ENCODE measurements at places on chromosomes 4 and X.
A peak's percentile ranks its signal among the peaks of the same experiment; 100 is the strongest.

DNA sequence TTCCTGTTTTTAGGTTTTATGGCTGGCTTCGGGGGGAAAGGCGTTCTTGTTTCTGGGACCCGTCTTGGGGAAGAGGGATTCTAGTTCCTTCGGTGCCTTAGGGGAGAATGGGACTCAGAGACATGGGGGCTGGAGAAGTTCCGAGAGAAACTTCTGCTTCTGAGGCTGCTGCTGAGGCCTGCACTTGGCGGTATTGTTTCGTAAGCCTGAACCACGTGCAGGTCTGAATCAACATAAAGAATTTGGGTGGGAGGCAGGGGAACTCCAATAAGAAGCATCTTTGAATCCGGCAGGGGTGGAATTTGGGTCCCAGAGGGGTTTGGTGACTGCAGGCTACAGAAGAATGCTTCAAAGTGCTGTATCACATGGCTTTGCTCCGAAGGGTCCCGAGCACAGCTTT is 15.1 kb downstream of the XG start:
- no peak for DNase-seq

- peak; percentile 43 for DNase-seq
Observed at GRCh38 chr4:88522702-88523324, 763 bp downstream of the PYURF start.

GRCh38 chr4:102598086-102598761 is 97.1 kb downstream of the NFKB1 start:
- no peak for DNase-seq

DNA sequence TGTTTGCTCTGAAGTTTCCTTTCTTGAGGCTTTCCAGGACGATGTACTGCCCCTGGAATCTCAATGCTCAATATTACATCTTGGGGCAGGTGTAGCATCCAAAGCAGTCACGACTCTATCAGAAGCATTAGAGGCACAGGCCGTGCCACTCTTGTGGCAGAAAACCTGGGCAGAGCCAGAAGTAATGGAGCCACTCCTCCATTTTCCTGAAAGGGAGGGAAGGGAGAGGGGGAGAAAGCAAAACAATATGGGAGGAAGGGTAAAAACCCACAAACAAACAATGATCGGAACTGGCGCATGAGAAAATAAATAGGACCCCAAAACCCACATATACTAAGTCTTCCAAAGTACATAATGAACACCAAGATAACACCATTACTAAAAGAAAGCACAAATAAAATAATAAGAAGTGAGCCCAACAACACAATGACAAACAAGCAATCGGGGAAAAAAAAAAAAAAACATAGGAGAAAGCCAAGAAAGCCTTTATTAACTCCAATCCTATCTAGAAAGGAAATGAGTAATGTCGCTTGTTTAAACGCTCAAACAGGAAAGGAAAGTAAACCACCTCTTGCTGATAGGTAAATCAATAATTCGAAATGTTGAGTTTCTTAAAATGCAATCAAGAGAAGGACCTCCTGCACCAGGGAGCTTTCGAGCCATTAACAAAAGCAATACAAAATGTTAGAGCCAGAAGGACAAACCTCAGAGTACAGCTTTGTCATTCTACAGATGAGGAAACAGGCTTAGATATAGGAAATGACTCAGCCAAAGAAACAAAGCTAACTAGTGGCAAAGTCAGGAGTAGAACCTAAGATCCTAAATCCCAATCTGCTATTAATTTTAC is 117.4 kb downstream of the ATRX start:
- DNase-seq: peak; percentile 59

- DNase-seq: peak; percentile 27
Observed at GRCh38 chr4:109648266-109648996, 54.8 kb downstream of the CASP6 start.

DNA sequence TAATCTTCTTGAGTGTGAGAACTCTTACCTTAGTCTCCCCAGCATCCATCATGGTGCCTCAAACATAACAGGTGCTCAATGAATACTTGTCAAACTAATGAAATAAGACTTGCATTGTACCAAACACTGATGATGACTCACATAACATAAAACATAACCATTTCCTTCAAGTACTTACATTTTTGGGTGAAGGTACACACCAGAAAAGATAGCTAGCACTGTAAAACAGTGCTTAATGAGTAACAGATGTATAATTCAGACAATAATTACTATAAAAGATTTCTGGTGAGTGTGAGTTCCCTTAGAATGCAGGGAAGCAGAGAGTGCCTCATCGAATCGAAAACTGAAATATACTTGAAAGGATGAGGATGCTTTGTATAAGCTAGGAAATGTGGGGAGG is 70.1 kb upstream of the HCCS start:
- DNase-seq: no peak

GRCh38 chrX:115173181-115173580 is 16.0 kb upstream of the RBMXL3 start:
- no peak for DNase-seq

DNA sequence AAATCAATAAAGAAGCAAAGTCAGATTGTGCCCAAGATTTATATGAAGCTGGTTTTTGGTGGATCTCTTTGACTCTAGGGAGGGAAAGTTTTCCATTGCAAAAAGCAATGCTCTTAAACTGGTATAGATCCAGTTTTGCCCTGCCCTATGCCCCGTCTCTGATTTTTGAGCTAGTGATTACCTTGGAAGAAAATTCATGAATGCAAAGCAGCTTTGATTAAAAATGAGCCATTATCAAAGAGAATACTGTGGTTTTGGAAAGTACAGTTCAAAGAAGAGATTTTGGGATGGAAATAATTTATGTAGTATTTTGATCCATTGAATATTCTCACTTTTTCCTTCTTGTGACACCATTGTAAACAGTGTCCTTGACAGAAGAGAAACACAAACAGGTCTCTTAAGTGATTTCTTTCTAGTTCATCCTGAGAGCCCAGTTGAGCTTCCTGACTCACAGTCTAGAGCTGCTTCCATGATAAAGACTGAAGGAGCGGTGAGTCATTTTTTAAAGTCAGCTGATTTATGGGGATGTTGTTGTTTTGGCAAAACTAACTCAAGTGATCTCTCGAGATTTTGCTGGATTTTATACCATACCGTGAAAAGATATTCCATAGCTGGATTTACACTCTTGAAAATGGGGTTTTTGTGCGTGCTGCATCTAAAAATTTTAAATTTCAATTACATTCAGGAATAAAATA is 76.7 kb downstream of the AFF1 start:
- DNase-seq: peak; percentile 92

Measured in epithelial cell of esophagus (primary cell).